ENCODE measurements at places on chromosomes 4 and X.
A peak's percentile ranks its signal among the peaks of the same experiment; 100 is the strongest.

GRCh38 chrX:129791961-129792570 is 12.3 kb downstream of the SASH3 start:
- no peak for DNase-seq

- no peak for DNase-seq
These were observed 158.7 kb downstream of the TBX22 start for GRCh38 chrX:80173261-80173660.

DNA sequence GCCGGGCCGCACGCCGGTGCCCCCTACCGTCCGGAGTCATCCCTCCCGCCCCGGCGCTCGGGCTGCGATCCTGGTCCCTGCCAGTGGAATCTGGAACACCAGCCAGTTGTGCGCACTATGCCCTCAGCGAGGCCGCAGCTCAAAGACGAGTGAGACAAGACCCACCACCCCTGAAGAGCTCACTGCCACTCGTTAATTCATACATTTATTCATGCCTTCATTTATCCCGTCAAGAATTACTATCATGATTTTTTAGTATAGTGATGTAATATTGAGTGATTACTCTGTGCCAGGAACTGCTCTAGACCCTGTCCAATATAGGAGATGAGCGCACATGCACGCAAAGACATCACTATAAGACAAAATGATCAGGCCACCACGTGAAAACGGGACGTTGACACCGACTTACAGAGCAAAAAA is 247 bp upstream of the PPA2 start:
- DNase-seq = no peak

GRCh38 chrX:100449696-100450608 is 39.9 kb upstream of the PCDH19 start:
- DNase-seq = peak; percentile 3

GRCh38 chrX:49238735-49239134 is 3.5 kb downstream of the CCDC22 start:
- no peak for DNase-seq

GRCh38 chr4:152512483-152512882 is 23.4 kb downstream of the FBXW7 start:
- DNase-seq = no peak

- DNase-seq = no peak
These were observed 37.4 kb downstream of the PAK3 start for GRCh38 chrX:111133389-111133788.

GRCh38 chrX:119692191-119693039 is 553 bp downstream of the SEPTIN6 start:
- DNase-seq = peak; percentile 52

DNA sequence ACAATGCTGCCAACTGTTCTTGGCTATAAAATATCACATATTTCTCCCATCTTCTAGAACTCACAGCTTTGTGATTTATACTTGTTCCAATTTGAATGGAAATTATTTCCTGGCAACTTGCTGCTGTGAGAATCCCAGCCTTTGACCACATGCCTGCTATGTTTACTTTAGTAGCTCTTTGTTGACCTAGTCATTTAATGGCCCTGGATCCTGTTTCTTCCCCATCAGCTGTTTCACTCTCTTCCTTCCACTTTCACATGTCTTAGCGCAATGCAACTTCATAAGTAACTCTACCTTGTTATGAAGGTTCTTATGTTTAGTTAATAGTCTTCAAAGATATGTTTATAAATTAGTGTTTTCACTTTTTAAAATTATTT is 1973.6 kb upstream of the AGA start:
- no peak for DNase-seq

GRCh38 chr4:139802931-139803330 is 137.3 kb downstream of the MGST2 start:
- DNase-seq = no peak

DNA sequence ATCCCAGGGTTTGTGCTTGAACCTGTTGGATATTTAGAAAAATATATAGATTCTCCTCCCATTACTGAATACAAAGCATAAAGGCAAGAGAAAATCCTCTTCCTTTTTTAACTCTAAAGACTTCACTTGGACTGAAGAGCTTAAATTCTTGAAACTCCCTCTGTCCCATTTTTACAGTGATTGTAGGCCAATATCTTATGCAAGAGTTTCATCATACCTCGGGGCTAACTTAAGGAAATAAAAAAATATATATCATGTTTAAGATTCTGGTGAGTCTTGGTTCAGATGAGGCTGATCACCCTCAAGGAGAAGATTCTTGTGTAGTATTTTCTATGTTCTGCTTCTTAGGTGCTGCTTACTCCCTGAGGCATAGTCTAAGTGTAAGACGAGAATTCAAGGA is 1449.6 kb downstream of the C4orf33 start:
- DNase-seq = no peak

DNA sequence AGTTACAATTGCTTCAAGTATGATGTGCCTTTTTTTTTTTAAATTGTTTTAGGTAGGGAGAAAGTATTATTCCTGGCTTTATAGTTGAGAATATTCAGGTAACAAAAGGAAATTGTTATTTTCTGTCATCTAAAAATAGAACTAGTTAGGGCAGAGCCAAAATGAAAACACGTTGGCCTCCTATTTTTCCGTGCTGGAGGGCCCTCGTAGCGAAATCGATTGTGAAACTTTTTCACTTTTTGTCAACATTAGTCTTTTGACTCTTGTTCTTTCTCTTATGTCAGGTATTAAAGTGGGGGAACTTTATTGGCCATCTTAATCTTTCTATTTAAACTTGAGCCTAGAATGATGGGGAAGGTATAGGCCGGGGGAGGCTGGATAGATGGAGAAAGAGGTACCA is 104.9 kb downstream of the ARHGAP10 start:
- DNase-seq = no peak

DNA sequence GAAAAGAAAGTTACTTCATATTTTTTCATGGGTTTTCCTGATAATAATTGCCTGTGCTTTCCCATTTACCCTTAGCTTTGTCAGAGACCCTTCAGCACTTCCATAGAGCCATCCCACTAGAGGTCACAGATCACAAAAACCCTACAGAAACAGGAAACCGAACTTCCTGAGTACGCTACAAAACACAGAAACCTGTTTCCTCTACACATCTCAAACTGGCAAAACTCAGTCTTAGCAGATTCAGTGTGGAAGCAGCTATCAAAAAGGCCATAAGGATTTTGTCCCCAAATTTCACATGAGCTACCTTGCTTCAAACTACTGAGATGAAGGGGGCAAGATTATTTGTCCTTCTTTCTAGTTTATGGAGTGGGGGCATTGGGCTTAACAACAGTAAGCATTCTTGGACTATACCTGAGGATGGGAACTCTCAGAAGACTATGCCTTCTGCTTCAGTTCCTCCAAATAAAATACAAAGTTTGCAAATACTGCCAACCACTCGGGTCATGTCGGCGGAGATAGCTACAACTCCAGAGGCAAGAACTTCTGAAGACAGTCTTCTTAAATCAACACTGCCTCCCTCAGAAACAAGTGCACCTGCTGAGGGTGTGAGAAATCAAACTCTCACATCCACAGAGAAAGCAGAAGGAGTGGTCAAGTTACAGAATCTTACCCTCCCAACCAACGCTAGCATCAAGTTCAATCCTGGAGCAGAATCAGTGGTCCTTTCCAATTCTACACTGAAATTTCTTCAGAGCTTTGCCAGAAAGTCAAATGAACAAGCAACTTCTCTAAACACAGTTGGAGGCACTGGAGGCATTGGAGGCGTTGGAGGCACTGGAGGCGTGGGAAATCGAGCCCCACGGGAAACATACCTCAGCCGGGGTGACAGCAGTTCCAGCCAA is at the start of gene MMRN1:
MMRN1 (plus strand) TSS at position 206 of the 902 bp plus-strand sequence; CDS start at position 324, 118 bp downstream.
- no peak for DNase-seq

GRCh38 chrX:15468036-15468435 is 25.1 kb downstream of the PIR start:
- DNase-seq = peak; percentile 62

DNA sequence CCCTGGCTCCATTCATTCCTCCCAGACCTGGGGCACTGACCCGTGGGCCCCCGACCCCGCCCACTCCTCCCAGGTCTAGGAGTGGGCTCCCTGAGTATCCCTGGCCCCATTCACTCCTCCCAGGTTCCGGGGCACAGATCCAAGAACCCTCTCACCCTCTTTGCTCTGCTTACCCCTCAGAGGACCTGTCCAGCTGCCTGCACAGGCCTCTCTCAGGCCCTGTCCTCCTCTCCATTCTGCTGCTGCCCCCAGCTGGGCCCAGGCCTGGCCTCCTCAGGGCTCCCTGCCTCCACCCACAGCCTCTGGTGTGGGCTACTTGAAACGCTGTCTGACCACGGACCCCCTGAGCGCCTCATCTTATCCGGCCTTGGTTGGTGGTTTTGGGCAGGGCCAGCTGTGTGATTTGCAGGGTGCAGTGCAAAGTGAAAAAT is 217.7 kb upstream of the PSAPL1 start:
- DNase-seq = no peak

- no peak for DNase-seq
These were observed 2.7 kb upstream of the PF4V1 start for GRCh38 chr4:73850261-73850970.

DNA sequence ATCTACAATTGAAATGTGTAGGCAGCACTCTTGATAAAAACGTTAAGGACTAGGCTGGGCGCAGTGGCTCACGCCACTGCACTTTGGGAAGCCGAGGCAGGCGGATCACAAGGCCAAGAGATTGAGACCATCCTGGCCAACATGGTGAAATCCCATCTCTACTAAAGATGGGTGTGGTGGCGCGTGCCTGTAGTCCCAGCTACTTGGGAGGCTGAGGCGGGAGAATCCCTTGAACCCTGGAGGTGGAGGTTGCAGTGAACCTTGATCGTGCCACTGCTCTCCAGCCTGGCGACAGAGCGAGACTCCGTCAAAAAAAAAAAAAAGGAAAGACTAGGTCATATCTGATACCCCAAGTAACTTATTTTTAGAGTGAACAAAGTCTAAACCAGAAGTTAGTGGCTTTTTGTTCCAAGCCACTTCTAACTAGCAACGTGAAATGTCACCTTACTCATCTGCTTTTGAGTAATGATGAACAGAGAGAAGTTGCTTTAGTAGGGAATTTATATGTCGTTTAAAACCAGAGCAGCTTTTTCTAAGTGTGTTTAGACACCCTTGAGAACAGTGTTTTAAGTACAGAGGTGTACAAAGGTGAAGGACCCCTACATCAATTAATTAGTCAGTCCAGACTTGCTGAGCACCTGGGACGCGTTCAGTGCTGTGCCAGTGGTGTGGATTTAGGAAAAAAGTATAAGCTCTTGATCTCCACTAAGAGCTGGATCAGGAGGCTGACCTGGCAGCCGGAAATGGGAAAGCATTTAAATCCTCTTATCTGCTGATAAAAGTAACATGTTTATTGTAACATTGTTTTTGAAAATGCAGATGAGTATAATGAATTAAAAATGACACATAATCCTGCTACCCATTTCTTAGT is 23.5 kb downstream of the SPRY1 start:
- DNase-seq = no peak

DNA sequence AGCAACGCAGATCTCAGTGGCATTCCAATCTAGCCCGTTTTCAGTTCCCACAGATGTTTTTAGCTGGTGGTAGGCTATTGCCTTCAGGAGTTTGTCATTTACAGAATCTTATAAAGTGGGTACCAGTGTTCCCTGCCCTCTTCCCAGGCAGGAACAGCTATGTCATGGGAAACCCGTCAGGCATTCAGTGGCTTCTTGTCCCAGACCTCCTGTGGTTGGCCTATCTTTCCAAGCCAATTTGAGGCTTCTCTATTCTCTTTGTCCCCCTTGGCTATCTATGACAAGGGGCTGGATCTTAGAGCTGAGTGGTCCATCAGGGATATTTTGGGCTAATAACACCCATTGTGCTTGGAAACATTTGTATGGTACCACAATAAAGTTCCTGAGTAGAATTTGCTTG is 33.6 kb upstream of the RPL34 start:
- peak; percentile 9 for DNase-seq

DNA sequence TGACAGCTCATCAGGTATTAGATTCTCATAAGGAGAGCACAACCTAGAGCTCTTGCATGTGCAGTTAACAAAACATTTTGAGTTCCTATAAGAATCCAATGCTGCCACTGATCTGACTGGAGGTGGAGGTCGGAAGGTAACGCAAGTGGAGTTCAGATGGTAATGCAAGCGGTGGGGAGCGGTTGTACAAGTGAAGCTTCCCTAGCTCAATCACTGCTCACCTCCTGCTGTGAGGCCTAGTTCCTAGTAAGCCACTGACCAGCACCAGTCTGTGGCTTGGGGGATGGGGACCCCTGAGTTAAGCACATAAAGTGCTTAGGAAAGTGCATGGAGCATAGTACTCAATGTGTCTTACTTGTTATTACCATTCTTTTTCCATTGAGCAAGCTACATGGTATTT is 983.2 kb upstream of the IGFBP7 start:
- no peak for DNase-seq
